ENCODE measurements at places on chromosomes 1 and 21. TPM values are rescaled to one million over a fixed set of nuclear protein-coding genes. Genes with fewer than 3 reads are reported as not detected.

DNA sequence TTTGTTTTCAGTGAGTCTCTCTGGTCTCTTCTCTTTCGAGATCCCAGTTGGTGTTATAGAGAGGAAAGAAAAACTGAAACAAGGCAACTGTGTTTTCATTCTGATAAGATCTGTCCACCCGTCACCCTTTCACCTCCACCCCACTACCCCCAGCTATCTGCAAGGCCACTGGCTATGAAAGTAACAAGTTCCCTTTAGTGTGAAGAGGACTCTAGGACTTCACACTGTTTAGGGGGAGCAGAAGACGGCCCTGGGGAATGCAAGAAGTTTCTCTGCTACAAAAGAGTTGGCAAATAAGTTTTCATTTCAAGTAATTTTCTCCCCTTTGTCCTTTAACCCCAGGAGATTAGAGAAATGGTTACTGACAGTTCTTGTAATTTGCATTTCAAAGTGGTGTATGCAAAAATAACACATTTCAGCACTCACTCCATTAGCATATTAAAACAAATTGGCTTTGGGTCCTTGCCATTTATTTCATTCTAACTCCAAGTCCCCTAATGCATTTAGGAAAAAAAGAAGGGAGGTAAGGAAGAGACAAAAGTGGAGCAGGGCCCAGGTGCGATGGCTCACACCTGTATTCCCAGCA is 79.6 kb upstream of the PPM1J start:
- no peak for DNase-seq

DNA sequence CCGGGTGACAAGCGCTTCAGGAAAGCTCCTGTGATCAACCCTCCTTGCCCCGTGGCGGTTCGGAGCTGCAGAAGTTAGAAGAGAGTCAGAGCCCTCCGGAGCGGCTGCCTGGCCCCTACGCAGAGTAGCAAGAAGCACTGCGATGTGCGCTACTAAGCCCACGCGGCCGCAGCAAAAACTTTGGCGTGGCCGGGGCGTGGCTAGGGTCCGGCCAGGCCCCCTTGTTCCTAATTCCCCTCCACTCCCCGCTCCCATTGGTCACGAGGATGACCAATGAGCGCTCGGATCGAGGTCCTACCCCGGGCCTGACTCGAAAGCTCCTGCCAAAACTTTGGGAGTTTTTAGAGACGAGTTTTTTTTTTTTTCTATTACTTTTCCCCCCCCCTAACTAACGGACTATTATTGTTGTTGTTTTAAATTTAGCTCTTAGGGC is at the start of gene HLX:
HLX (plus strand) TSS at position 368 of the 433 bp plus-strand sequence. CDS start 415 bp downstream, outside the sequence.
- peak; percentile 95 for DNase-seq

GRCh38 chr1:161427733-161428516 is 60.2 kb upstream of the CFAP126 start:
- DNase-seq: no peak

The CAMK1G gene
- total RNA-seq: not detected

- DNase-seq: no peak
Measured at GRCh38 chr1:172431204-172431603, 10.7 kb downstream of the C1orf105 start.

The DMBX1 gene
- total RNA-seq: not detected

GRCh38 chr21:37827913-37828312 is 88.3 kb downstream of the KCNJ6 start:
- no peak for DNase-seq

The ATG4C gene
- total RNA-seq: 11.5 TPM

The OLIG2 gene
- total RNA-seq: not detected

The HAPLN2 gene
- 1.6 TPM for total RNA-seq

DNA sequence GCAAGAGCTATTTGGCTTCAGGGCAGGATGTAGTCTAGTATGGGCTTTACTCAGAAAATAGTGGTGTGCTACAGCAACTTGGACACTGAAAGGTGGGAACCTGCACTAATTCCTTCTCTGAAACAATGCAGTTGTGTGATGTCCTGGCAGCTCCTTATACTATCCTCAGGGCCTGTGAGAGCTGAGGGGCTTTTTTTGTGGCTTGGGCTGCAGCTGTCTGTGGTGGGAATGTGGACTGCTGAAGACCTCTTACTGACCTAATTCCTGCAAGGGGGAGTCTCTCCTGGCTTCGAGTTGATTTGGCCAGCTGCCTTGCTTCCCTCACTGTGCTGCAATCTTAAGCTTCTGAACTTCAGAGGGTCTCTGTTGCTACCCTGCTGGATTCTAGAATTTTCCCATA is 22.3 kb upstream of the CHODL start:
- DNase-seq: no peak

The KIFAP3 gene
- total RNA-seq: 30.3 TPM

The RCC2 gene
- 11.3 TPM for total RNA-seq

The LCE3D gene
- not detected for total RNA-seq

The RNU1-1 gene
- total RNA-seq: 9,391 TPM

The C1QA gene
- 105 TPM for total RNA-seq

DNA sequence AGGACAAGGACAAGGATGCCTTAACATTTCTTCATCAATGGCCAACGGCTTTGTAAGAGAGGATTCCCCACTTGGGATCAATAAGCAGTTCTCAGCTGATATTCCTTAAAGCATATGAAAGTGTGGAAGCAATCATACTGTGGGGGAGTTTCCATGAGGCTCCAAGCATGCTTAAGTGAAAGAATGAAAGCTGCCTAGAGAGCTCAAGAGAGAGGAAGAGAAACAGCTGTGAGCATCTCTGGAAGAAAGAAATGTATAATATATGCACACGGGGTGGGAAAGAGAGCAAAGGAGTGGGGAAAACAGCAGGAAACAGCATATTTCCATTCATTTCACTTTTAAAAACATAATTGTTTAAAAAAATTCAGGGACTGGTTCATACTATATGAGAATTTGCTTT is 94.7 kb upstream of the WARS2 start:
- DNase-seq: no peak

DNA sequence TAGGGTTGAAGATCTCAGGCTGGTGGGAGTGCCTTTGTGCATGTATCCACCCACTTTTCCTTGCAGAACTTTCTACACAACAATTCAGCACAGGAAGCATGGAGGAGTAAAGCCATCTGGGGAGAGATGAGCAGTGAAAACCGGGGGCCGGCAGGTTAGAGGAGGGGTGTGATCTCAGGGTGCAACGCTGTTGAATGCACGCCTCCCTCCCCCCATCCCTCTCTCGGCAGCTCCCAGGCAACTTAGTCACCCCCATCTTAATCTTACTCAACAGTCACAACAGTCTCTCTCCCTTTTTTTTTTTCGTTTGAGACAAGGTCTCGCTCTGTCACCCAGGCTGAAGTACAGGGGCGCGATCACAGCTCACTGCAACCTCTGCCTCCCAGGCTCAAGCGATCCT is 16.6 kb upstream of the ABCG1 start:
- no peak for DNase-seq

The FCRL5 gene
- total RNA-seq: 0.11 TPM

DNA sequence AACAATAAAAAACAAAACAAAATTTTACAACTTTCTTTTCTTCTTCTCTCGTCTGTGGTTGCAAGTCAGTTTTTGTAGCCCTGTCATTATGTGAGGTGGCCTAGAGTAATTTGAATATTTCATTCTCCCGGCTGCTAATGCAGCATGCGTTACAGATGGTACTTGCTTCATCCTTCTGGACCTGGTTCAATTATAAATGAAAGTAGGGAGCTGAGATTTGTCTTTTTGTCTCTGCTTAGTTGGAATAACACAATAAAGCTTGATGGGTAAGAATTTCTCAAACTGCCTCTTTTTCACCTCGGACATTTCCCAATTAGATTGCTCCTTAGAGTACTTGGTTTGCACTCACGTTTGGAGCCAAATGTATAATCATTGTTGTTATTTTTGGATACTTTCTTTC is 201.6 kb downstream of the PBX1 start:
- DNase-seq: no peak

- no peak for DNase-seq
Measured at GRCh38 chr1:198169672-198170071, 12.9 kb downstream of the NEK7 start.

DNA sequence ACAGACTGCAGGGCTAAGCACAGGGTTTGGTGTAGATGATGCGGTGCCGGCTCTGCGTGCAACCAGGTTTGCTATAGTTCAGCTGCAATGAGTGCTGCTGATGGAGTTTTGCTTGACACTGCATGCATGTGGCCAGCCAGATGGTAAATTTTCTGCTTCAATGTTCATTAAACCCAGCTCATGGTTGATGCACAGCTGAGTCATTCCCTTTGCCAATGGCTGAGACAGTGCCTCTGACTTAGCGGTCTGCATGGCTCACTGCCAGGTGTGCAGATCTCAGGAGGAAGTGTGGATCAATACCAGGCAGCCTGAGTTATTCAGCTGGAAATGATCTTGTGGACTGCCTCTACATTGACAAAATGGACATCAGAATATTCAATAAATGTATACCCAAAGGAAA is 172.7 kb upstream of the ZP4 start:
- DNase-seq: no peak
